ENCODE measurements at places on chromosomes 3 and 15.

DNA sequence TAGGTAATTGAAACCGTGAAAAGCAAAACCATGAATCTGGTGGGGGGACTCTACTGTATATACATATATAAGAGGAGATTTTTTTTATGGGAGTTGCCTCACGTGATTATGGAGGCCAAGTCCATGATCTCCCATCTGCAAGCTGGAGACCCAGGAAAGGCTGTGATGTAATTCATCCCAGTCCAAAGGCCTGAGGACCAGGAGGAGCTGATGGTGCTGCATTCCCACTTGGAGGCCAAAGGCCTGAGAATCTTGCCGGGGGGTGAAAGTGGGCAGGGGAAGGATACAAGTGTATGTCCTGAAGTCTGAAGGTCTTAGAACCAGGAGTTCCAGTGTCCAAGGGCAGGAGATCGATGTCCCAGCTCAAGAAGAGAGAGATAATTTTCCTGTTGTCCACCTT lies 37.1 kb upstream of the CEMIP start:
- no peak for DNase-seq

DNA sequence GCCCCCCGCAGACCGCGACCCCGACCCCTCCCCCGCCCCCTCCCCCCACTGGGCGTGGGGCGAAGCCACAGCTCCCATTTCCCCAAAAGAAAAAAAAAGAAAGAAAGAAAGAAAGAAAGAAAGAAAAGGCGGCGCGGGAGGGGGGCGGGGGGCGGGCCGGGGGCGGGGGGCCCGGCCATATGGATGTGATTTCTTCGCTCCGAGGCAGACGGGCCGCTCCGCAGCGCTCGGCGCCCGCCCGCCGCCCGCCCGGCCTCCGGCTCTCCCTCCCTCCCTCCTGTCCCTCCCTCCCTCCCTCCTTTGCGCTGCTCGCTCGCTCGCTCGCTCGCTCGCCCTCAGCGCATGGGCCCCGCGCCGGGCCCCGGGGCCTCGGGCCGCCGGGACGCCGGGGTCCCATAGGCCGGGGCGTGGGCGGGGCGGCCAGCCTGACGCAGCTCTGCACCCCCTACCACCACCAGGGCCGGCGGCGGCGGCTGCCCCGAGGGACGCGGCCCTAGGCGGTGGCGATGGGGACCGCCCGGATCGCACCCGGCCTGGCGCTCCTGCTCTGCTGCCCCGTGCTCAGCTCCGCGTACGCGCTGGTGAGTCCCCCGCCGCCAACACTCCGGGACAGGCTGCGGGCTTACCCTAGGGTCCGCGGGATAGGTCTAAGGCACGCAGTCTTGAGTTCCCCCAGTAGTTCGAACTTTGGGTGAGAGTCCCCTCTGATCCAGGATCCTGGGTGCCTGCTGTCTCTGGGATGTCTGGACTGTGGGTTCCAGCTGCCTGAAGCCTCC lies 5.7 kb downstream of the PTH1R start:
- no peak for DNase-seq

DNA sequence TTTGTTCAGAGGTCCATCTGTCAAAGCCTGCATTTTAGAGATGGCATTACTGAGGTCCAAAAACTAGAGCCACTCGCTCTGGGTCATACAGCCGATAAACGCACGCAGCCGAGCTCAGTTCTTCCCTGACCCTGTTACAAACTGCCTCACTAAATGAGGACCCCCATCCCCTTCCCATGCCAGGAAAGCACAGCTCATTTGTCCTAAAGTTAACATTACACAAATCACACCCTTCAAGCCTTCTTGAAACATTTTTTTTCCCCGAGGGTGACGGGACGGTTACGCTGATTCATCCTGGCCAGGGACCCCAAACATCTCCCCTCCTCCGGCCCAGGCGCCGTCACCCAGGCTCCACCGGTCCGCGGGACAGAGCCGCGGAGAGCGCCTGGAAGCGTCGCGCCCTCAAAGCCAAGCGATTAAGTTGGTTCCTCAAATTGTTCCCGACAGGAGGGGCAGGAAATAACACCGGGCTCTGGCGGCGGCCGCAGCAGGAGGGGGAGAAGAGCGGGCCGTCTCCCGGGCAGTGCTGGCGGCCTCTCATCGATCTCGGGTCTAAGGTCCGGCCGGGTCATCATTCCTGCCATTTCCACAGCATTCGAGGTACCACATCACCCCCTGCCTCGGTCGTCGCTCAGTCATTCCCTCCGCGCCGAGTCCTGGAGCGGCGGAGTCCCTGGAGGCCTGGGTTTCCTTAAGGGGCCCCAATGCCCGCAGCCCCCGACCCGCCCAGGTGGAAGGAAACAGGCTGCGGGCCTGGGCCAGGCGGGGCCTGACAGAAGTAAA lies 619 bp upstream of the CMTM8 start:
- DNase-seq: no peak

DNA sequence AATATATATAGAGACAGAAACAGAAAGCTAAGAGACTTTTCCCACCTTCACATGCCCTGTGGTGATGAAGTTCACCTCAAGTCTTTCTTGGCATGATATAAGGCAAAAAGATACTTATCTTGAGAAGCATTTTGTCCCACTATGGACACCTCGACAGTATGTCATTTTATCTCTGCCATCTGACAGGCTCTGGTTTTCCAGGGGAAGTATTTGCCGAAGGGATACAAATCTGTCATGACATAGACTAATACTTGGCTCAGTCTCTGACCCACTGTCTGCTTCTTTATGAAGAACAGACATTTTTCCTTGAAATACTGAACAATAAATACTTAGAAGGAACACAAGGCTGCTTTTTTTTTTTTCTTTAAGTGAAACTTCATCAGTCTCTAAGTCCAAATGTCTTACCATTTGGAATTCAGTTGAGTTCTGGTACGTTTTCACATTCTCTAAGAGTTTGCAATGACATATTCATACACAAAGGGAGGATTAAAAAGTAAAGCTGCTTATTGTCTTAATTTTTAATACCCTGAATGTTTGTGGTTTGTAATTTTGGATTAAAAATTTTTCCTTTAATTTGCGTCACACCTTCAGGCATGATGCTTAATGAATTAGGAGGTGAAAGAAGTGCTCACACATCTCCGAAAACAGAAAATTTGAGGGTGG lies 87.8 kb upstream of the LMOD3 start:
- no peak for DNase-seq

GRCh38 chr15:74584779-74585178 lies 30.9 kb upstream of the CLK3 start:
- DNase-seq: no peak

DNA sequence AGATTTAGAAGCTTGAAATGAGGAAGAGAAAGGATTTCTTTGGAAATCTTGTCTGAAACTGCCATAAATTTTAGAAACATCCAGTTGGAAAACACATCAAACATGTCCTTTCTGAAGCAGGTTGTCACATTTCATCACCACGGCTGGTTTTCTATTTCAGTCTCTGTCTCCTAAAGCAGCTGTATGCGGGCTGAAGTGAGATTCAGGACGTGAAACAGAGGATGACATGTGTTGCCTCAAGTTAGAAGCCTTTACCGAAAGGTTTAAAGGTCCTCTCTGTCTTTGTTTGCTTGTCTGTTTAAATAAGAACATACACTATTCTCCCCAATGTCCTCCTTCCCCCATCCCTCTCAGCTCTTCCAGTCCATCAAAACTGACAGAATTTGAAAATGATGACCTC lies 141.9 kb downstream of the SQOR start:
- no peak for DNase-seq

DNA sequence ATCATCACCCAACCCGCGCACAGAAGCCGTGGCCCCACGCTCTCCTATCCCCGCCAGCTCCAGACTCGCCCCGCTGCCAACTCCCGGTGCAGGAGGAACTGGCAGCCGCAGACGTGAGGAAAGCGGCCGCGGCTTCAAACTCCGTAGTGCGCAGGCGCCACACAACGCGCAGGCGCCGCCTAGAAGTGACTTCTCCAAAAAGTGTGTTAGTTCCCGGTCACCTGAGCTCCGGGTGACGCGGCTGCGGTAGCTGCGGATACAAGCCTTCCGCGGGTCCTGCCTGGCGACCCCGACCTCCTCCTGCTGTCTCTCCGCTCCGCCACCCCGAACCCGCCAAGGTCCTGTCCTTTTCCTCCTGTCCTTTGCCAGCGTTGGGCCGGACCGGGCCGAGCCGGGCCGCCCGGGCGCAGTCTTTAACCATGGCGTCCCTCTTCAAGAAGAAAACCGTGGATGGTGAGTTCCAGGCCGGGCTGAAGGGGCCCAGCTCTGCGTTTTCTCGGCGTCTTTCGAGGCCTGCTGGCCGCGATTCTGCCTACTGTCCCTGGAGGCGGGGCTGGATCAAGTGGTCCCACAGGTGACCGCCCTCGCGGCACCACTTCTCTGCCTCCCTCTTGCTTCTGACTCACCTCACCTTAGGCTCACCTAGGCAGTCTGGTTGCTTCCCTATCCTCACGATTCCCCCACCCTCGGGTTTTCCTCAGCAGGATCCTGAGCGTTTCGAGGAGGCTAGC lies at the start of gene CHMP2B:
Gene CHMP2B, plus strand, starts transcription at position 206 of the 731 bp plus-strand sequence. Its CDS starts 214 bp downstream, at position 420.
- DNase-seq: peak; percentile 84

DNA sequence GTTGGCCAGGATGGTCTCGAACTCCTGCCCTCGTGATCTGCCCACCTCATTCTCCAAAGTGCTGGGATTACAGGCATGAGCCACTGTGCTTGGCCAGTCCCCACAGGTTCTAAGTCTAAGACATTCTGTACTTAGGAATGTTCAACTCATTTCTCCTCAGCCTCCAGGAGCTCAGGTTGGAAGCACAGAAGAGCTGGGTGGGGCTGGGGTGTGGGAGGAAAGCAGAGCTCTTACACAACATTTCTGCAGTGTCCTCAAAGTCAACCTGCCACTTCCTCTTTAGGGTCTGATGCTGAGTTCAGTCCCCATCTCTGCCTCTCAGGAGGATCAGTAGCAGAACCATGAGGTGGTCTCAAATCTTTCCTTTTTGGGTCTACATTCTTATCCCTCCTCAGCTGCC lies 75.5 kb downstream of the MRPL46 start:
- no peak for DNase-seq

- no peak for DNase-seq
Measured at GRCh38 chr3:188627652-188628051, 473.7 kb downstream of the LPP start.

DNA sequence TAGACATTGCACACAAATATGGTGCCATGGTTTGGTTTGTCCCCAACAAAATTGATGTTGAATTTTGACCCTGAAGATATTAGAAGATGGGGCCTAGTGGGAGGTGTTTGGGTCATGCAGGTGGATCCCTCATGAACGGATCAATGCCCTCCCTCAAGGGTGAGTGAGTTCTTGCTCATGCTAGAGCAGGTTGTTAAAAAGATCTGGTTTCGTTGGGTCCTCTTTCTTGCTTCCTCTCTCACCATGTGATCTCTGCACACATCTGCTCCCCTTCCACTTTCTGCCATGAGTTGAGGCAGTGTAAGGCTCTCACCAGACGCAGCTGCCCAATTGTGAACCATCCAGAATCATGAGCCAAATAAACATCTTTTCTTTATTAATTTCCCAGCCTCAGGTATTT lies 87.8 kb upstream of the MDFIC2 start:
- DNase-seq: no peak

DNA sequence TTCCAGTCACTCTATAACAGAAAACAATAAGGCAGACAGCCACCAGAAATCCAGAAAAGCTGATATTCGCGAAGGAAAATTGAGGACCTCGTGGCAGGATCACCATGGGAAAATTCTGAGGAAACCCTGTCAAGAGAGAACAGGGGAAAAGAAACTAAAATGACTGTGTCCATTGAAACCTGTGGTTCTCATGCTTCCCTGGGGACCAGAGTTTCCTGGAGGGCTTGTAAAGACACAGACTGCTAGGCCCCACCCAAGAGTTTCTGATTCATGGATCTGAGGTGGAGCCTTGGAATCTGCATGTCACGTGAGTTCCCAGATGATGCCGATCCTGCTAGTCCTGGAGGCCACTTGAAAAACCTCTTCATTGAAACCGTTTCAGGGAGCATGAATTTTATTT lies 420.5 kb downstream of the EPHB1 start:
- DNase-seq: no peak

DNA sequence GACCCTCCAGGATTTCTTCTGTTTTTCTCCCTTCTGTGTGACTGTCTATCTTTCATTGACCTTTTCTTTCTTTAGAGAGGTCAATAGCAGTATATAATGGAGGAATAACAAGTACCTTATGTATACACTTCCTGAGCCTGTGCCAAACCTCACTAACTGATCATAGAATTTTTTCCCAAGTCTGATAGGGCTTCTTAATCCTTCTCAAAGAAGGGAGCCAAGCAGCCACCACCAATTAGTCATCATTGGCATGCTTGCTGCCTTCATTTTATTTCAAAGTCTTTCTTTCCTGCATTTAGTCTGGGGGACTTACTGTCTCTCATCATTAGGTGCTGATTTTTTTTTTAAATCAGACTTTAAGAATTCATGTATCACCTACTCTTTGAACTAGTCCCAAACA lies 327.0 kb downstream of the FEZF2 start:
- no peak for DNase-seq

DNA sequence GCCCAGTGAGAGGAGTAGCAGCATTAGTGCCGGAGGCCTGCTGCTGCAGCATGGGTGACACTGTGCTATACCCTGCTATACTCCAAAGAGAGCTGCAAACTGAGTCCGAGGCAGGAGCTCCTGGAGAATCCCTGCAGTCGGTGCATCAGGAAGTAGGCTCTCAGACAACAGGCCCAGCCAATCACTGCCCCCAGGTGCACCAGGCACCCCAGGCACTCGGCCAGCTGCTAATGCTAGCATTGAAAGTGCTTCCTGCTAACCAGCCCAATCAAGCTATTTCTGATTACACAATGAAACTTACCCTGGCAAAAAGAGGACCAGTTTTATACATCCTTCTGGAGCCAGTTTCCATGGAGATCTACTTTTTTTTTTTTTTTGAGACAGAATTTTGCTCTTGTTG lies 45.6 kb upstream of the IREB2 start:
- DNase-seq: no peak

GRCh38 chr15:51051776-51052175 lies 42.9 kb downstream of the TNFAIP8L3 start:
- DNase-seq: no peak

- no peak for DNase-seq
Measured at GRCh38 chr3:11212299-11212608, 58.0 kb downstream of the HRH1 start.

DNA sequence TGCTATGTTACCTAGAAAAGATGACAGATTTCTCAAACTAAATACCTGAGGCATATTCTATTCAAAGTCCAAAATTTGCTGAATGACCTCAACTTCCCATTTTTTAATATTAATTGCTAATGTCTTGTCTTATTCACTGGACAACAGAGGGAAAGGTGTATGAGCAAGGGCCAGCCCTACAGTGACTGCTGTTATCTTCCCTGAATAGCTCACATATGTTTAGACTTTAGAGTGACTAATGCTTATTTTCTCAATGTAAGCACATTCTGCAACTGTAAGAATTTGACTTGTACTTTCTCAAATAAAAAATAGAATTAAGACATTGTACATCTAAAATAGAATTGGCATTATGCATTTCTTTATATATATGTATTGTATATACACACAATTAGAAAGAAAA lies 26.5 kb upstream of the AADACL2 start:
- no peak for DNase-seq

- no peak for DNase-seq
Measured at GRCh38 chr3:46693892-46694226, 380 bp upstream of the ALS2CL start.

DNA sequence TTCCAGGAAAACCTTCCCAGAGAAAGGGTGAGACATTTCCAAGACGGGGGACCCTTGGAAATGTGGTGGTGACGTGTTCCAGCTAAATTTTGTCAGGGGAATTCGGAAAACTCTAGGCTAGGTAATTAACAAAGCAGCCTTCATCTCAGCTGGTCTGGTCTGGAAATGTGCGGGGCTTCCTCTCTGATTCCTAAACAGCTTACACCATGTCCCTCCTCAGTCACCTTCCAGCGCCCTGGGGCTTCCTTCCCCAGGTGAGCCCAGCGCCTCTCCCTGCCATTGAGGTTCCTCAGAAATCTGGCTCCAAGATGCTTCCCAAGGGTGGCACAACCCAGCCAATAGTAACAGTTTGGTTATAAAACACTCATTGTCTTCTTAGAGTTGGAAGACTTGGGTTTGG lies 571 bp downstream of the ACAD9 start:
- no peak for DNase-seq
